Stimulated activated CD4-positive, alpha-beta T cell treated with anti-CD3 and anti-CD28 coated beads, Interleukin-15, amount 100 ng/mL, for 1 hour (primary cell): ENCODE measurements at places on chromosomes 1 and 21.

DNA sequence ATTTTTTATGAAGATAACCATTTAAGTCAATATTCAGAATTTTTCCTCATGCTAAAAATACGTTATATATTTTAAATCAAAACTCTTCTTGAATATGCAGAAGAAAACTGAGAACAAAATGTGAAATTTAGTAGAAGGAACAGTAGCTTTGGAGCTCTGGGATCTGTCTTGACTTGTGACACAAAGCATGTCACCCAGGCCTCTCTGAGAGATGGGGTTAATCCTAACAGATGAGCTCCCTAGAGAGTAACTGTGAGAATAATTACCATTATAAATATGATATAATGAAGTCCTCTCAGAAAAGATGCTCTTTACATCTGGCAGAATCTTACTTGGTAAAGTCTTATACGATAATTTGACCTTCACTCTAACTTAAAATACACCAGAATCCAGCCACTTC lies 272.0 kb downstream of the PTPRC start:
- DNase-seq, result no peak

- no peak for DNase-seq
These were observed 174.1 kb upstream of the SGIP1 start for GRCh38 chr1:66359815-66360214.

GRCh38 chr1:222905151-222905550 lies 90.3 kb downstream of the DISP1 start:
- DNase-seq, result no peak

DNA sequence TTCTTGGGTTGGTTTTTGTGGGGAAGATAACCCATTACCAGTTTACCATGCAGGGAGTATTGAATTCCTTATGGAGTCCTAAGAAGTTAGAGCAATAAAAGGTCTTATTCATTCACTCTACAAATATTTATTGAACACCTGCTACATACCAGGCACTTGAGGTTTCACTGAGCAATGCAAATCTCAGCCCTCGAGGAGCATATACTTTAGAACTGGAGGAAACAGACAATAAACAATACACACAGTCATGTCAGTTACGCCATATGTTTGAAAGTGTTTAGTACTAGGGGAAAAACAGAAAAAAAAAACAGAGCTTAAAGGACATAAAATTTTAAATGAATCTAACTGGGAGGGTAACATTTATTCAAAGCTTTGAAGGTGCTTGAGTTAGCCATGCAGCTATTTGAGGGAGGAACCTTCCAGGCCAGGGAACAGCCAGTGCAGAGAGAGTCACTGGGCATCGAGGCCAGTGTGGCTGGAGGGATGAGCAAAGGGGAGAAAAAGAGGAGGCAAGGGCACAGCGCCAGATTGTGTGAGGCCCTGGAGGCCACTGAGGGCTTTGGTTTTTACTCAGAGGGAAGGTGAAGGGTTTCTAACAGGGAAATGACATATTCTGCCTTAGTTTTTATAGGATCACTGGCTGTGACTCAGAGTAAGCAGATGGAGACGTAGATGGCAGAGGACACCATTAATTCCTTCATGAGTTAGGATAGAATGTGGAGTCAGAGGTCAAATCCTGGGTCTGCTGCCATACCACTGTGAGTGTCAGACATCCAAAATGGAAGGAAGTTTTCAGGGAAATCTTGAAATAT lies 32.7 kb downstream of the C1orf21 start:
- no peak for DNase-seq
